ENCODE measurements at places on chromosomes 3 and 15.

- DNase-seq = no peak
Observed at GRCh38 chr3:121619691-121620090, 26.5 kb downstream of the FBXO40 start.

DNA sequence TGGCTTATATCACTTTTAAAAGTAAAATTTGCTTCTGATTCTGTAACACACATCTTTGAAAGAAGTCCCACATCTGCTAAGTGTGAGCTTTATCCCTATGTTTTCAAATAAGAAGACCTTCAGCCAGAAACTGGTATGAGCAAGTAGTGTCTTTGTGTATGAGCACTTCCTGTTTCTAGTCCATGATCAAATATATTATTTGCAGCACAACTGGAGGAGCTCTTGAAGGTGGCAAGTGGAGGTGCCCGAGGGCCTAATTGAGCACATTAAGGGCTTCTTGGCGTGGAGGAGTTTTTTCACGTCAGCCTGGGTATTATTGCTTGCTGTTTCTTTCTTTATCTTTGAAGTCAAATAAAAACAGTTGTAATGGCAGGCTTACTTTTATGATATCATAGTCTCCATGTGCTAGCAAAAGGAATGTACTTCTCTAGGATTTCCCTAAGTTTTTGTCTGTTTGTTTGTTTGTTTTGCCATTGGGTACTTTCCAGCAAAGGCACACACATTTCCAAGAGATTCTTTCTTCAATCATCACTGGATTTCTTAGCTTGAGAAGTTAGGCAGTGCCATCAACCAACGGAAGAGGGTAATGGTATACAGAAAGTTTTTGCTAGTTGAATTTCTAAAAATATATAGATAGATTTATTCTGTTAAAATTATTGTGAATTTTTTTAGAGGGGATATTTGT is 68.1 kb downstream of the MEIS2 start:
- DNase-seq = no peak

DNA sequence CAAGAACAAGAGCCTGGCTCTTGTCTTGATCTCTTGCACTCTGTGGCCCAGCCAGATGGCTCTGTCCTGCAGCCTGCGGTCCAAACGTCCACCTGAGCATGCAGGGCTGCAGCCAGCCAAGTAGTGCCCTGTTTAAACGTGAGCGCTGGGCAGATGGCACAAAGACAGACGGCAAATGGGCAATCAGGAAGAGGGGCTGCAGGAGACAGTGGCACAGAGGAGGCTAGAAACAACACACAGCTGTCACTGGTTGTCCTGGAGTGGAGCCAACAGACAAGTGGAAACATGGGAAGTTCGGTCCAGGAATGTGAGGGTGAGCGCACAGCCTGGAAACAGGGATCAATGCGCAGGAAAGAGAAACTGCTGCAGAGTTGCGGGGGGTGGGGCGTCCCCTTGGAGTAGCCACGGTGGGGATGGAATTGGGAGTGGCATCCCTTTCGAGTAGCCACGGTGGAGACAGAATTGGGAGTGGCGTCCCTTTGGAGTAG is 10.7 kb upstream of the ZXDC start:
- no peak for DNase-seq

GRCh38 chr3:132350814-132351213 is 33.6 kb downstream of the ACP3 start:
- no peak for DNase-seq

DNA sequence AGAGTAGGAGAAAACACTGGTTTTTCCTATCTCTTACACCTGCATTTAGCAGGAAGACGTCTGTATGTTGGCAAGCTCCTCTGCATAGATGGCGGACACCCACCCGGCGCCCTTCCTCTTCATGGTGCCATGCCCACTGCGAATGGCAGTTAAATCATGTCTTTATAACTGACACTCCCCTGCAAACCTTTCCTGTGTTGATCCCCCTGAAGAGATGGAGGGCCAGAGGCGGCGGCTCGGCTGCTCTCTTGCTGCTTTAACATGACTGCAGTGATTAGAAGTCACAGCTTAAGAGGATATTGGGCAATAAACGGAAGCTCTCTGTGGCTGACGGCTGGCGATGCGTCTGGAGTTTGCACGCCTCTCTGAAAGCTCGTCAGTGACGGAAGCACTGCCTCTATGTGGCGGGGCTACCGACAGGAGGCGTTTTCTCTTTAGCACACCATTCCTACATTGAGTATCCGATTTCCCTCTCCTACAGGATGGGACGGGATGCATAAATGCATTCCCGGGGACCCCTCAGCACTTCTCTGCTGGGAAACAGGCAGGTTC is 25.5 kb upstream of the SNRPA1 start:
- DNase-seq = no peak
